ENCODE measurements at places on chromosomes 16 and 17. TPM values are rescaled to one million over a fixed set of nuclear protein-coding genes. Genes with fewer than 3 reads are reported as not detected.

Gene ZP2
- polyA plus RNA-seq = 0.18 TPM

Gene SEPTIN1
- polyA plus RNA-seq = 3.2 TPM

Gene CCL17
- polyA plus RNA-seq = not detected

Gene CCR7
- 0.49 TPM for polyA plus RNA-seq

Gene MFAP4
- 233 TPM for polyA plus RNA-seq

Gene PDPK1
- 33.0 TPM for polyA plus RNA-seq

Gene OR3A2
- polyA plus RNA-seq = 0.45 TPM

Gene CHST4
- not detected for polyA plus RNA-seq

Gene CRYM
- polyA plus RNA-seq = not detected

Gene GAS2L2
- not detected for polyA plus RNA-seq

Gene CACNG1
- 340 TPM for polyA plus RNA-seq

Gene PMFBP1
- 0.98 TPM for polyA plus RNA-seq

Gene AATK
- polyA plus RNA-seq = 11.3 TPM

Gene TEX14
- polyA plus RNA-seq = 4.7 TPM

Gene MPP2
- polyA plus RNA-seq = 2.2 TPM

Gene TCAP
- polyA plus RNA-seq = 345 TPM

Gene ANKRD13B
- polyA plus RNA-seq = 18.4 TPM

Gene PERCC1
- 0.43 TPM for polyA plus RNA-seq

Gene ABCA5
- polyA plus RNA-seq = 22.3 TPM

Gene UNC13D
- polyA plus RNA-seq = 6.2 TPM

Gene LDHD
- 3.7 TPM for polyA plus RNA-seq

Gene SSTR5
- not detected for polyA plus RNA-seq

Gene TBC1D24
- polyA plus RNA-seq = 30.0 TPM

Gene GNG13
- polyA plus RNA-seq = not detected

Gene GLTPD2
- polyA plus RNA-seq = 0.98 TPM

Gene FAM117A
- polyA plus RNA-seq = 21.0 TPM

Gene SYNGR3
- 2.1 TPM for polyA plus RNA-seq

Gene GUCY2D
- 0.15 TPM for polyA plus RNA-seq

Gene CHD9
- polyA plus RNA-seq = 45.7 TPM

Gene C17orf107
- polyA plus RNA-seq = 1.5 TPM

Gene PLXDC1
- polyA plus RNA-seq = 9.3 TPM

Gene IRF8
- 10.2 TPM for polyA plus RNA-seq

Gene CSH1
- 0.50 TPM for polyA plus RNA-seq

Gene NPIPB6
- 1.4 TPM for polyA plus RNA-seq

Gene METRNL
- 33.0 TPM for polyA plus RNA-seq

Gene YBX2
- 3.6 TPM for polyA plus RNA-seq

Gene NLRC3
- 0.86 TPM for polyA plus RNA-seq

Gene ZNF469
- polyA plus RNA-seq = 5.9 TPM

Gene CD79B
- polyA plus RNA-seq = 4.4 TPM

Gene NLRC5
- polyA plus RNA-seq = 4.2 TPM

Gene GAST
- not detected for polyA plus RNA-seq

Gene ADAMTS18
- 3.7 TPM for polyA plus RNA-seq

Gene B9D1
- 6.1 TPM for polyA plus RNA-seq

Gene PAQR4
- polyA plus RNA-seq = 7.0 TPM

Gene EFCAB5
- polyA plus RNA-seq = 1.1 TPM

Gene CRLF3
- 13.0 TPM for polyA plus RNA-seq

Gene OR1A1
- polyA plus RNA-seq = 0.06 TPM

Gene DVL2
- 40.6 TPM for polyA plus RNA-seq

Gene FBXL16
- polyA plus RNA-seq = 0.52 TPM

Gene KCNJ18
- polyA plus RNA-seq = not detected

Gene IL34
- 7.8 TPM for polyA plus RNA-seq

Gene MYL11
- polyA plus RNA-seq = 9,565 TPM

Gene ITGAD
- polyA plus RNA-seq = 0.45 TPM

Measured in hindlimb muscle (tissue), 1 donor.